ENCODE measurements at places on chromosomes 2 and 18. TPM values are rescaled to one million over a fixed set of nuclear protein-coding genes. Genes with fewer than 3 reads are reported as not detected.

GRCh38 chr2:98669675-98670074 is 61.3 kb downstream of the MGAT4A start:
- DNase-seq: no peak

DNA sequence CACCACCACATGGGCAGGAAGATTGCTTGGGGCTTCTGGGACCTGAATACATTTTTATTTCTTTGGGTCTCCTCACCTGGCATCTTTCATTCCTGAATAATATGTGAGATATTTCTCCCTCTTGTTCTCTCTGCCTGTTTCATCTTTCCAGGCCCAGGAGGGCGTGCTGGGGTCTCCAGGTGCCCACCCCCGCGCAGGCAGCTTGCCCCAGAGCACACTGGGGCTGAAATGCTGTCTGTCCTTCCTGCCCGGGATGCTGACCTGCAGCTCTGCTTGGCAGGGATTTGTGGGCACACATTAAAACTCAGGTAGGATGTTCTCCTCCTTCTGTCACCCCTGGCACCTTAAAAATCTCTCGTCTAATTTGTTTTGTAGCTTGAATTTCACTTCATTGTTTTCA is 39.7 kb upstream of the TEX51 start:
- DNase-seq: no peak

GRCh38 chr18:63953811-63954210 is 4.7 kb downstream of the HMSD start:
- no peak for DNase-seq

DNA sequence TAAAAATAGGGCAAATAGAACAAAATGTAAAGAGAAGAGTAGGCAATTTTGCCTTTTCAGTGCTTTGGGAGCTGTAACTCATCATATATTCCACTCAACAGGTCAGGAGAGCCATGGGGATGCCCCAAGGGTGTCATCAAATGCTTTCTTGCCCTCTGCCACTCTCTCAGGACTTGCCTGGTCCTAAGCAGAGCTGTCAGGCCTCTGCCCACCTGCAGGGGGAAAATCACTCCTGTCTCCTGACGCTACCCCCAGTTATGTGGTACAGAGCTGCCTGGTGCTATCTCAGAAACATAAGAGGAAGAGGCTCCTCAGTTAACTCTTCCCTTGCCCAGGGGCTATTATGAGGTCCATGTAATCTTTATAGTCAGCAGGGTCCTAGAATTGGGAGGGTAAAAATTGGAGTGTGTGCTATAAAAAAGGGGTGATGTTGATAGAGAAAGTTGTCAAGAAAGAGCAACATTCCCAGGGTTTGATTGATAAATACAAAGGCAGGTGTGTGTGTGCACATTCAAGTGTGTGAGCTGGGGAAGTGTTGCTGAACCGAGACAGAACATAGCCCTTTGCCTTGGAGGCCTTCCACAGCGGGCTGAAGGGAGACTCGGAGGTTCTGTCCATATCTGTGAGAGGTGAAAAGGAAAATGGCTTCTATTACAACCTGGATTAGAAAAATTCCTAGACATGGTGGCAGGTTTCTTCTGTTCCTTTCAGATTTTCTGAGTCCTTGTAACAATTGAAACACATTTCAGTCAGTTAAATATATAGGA is 25.4 kb downstream of the PTPRM start:
- DNase-seq: no peak

- no peak for DNase-seq
These were observed 88.0 kb downstream of the KYNU start for GRCh38 chr2:142965443-142965842.

DNA sequence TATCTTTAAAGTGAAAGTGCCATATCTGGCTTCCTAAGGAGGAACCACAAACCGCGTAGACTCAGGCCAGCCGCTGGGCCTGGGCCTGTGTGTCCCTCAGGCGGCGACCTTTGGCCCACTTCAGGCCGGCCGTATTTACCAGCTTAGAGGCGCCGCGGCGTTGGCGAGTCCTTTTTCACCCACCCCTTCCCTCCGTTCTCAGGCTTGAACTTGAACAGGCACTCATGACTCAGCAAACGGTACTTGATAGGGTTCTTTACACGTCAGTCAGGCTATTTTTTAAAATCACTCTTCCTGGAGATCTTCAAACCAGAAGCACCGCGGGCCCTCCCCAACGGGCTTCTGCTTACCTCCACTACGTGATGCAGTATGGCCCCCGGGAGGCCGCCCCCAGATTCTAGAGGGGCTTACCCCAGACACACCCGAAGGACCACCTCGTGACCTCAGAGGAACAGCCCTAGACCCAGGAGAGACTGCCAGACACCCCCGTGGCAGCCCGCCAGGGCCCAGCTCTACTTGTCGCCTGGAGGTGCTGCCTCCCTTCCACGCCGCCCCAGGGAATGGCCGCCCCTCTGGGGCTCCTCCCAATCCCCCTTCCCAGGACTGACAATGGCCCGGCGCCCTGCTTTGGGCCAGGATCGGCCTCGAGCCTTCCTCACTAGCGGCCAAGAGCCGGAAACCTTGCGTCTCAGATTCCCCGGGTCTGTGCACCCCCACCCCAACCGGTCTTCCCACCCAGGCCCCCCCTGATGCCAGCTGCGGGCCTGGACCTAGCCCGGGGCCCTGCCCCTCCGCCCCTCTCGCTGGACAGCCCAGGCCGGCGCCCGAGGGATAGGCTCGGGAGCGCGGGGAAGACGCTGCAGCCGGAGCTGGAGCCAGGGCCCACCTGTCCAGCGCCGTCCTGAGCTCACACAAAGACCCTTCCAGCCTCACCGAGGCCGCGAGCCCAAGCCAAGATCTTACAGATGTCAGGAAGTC is 33.8 kb upstream of the IMPA2 start:
- DNase-seq: no peak

WDR7 gene
- 7.6 TPM for total RNA-seq

DNA sequence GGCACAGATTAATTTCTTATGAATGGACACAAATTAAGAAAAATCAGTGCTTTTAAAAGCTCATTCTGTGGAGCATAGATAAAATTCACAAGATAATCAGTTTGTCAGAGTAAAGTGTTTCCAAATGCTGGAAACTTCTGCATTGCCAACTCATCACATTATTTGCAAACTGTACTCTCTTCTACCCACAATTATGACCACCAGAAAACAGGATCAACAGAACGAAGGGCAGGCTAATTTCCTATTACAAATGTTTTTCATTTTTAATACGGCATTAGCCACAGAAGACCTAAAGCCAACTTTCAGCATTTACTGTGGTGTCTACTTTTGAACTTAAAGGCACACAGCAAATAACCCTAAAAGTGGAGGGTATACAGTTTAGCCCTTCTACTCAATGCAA is 6.0 kb downstream of the IRS1 start:
- no peak for DNase-seq

SP110 gene
- total RNA-seq: 30.8 TPM

DNA sequence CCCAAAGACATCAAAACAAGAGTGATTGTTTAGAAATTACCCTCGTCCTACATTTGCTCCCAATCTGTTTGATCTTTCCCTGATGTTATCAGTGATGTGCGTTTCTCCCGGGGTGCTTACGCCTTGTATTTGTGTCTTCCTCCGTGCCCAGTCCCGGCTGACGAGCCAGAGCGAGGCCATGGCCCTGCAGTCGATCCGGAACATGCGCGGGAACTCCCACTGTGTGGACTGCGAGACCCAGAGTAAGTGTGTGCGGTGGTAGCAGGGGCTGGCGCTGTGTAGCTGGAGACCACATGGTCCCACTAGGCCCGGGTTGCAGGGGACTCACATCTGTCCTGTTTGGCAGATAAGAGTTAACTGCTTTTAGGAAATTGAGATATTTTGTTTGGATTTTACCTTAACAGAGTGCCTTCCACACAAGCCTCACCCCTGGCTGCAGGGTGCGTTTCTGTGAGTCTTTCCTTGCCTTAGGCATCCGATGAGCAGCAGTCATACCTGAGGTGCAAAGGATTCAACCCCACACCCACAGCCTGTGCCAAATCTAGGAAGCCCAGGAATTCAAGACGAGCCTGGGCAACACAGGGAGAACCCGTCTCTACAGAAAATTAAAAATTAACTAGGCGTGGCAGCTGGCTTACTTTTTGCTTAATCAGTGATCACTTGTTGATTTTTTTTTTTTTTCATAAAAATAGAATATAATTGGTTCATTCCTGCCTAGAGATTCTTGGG is 127.4 kb downstream of the GBX2 start:
- no peak for DNase-seq

DNA sequence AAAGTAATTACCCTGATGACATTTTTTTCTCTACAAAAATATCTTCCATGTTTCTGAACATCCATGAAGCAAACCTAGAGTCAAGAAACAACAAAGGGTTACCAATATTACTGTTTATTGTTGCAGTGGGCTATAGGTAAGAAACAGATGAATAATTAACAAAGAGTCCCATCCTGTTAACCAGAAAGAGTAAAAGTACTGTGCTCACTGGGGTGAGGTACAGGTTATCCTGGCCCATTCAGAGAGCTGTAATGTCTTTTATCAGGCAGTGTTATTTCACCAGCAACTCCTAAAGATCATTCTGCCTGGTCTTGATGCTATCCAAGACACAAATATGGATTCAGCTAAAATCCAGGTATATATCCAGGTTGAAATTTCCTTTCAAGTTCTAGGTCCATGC is 754.9 kb downstream of the SATB2 start:
- DNase-seq: no peak

Measured in Karpas-422 (cell line).